ENCODE measurements at places on chromosomes 5 and 9.

GRCh38 chr9:132351404-132352045, 3.3 kb downstream of the SETX start:
- DNase-seq, result no peak

DNA sequence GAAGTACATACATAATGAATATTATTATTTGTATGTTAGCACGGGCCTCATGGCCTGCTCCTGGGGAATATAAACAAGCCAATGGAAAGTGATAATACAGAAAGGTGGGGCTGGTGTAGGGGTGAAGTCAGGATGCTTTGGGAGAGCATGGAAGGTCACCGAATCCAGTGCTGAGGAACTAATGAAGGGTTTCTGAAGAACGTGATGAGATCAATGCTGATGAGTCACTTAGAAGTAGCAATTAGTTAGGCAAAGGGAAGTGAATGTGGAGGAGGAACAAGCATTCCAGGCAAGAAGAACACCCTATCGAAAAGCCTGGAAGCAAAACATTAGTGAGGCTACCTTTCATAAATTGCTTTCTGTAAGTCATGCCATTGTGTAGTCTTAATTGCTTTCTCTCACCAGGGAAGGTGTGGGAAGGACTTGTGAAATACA, 2.1 kb downstream of the ANXA1 start:
- no peak for DNase-seq

DNA sequence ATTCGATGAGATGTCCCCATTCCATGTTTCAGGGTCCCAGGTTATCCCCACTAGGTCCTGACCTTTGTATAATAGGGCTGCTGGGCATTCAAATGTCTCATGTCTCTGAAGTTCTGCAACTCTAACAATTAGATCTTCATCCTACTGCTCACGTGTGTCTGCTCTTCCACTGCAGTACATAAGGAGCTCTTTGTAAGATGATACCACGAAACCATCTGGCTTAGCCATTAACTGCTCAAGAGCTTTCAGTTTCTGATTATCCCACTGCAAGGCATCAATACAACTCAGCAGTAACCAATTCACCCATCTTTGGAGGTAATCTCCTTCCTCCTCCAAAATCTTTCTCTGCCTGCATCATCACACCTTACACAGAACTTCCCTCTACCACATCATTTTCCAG, 49.9 kb upstream of the PPP2CA start:
- DNase-seq, result no peak

GRCh38 chr5:151493665-151494064, 46.3 kb downstream of the SLC36A1 start:
- no peak for DNase-seq

- DNase-seq, result no peak
Measured at GRCh38 chr5:60077292-60077691, 183.8 kb upstream of the PDE4D start.

GRCh38 chr5:150279330-150280020, 10.1 kb downstream of the CAMK2A start:
- DNase-seq, result no peak

DNA sequence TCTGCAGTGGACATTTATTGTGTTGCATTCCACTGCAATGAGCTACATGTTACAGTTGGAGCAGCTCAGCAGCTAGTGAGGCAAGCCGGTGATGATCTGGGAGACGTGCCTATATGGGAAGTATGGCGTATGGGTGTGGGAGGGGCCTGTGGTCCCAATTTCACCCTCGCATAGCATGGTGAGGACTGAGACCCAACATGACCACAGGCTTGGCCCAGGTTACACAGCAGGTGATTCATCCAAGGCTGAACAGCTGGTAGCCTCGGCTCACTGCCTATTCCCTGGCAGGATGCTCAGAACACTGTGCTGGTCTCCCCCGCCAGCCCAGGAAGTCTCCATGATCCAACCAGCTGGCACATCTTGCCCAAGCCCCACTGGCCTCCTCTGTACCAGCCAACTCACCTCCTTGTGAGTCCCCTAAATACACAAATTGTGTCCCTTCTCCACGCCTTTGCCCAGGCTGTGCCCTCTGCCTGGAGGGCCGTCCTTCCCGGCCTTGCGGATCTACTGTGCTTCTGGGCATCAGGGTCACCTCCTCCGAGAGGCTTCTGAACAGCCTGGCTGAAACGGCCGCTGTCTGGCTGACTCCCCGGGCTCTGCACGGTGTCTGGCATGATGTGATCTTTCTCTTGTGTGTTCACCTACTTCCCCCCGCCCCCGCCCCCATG, 81.4 kb downstream of the NSUN2 start:
- no peak for DNase-seq

GRCh38 chr5:30878746-30879145, 314.7 kb upstream of the CDH6 start:
- DNase-seq, result no peak

DNA sequence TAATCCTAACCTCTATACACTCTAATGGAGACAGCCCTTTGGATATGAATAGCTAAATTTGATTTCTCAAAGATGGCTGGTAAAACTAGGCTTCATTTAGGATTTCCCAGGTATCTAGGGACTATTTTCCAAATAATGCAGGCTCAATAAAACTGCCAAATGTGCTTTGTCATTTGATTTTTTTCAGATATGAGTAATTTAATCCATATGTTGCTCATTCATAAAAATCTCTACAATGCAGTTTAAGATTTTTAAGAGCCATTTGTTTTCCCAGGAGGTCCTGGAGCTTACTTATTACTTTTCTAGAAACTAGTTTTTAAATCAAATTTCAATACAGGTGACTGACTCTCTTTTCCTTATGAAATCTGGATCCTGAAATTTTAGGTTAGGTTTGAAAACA, 349.3 kb upstream of the SLC24A2 start:
- DNase-seq, result no peak

GRCh38 chr5:16531063-16531648, 65.6 kb upstream of the ZNF622 start:
- DNase-seq, result no peak

GRCh38 chr9:83526901-83527300, 11.3 kb downstream of the FRMD3 start:
- DNase-seq, result no peak

GRCh38 chr5:35041261-35041660, 6.5 kb downstream of the AGXT2 start:
- DNase-seq, result no peak

GRCh38 chr9:112028242-112029221, 131.9 kb downstream of the UGCG start:
- DNase-seq, result no peak

DNA sequence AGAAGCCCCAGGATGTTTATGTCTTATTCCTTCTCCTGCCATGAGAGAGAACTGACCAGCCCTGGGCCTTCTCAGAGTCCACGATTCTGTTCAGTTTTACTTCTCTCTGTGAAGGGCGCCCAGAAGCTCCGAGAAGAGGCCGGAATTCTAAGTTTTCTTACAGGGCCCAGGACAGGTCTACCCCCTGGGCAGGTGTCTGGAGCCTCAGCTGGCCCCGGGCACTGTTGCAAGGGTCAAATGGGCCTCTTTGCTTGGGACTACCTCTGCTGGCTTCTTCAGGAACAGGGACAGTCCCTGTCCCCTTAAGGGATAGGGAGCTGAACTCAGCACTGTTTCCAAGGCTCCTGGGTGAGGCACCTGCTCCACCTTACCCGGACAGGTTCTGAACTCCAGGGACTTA, 55.0 kb downstream of the RASGEF1C start:
- DNase-seq, result no peak

DNA sequence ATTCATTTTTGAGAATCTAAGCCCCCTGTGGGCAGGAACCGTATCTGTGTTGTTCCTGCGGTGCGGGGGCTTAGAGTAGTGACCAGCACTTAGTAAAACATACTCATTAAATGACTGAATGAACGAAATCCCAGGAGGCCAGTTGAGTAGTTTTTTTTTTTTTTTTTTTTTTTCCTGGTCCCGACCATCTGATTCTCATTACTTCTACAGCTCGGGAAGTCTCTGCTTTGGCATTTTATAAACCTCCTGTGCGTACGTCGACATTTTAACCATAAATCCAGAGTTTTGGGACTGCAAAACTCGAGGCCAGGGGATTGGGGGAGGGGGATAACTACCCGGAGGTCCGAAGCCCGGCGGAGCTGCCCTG, 31.5 kb upstream of the SPRY4 start:
- DNase-seq, result no peak

All from Caco-2 (cell line).